ENCODE measurements at places on chromosomes 5 and 9.

- no peak for DNase-seq
Measured at GRCh38 chr9:117278471-117279035, 136.3 kb downstream of the ASTN2 start.

GRCh38 chr5:148113243-148113642 is 49.5 kb downstream of the SPINK5 start:
- no peak for DNase-seq

GRCh38 chr9:112012026-112012902 is 115.7 kb downstream of the UGCG start:
- peak; percentile 91 for DNase-seq

- no peak for DNase-seq
Measured at GRCh38 chr5:38211354-38211710, 47.0 kb upstream of the EGFLAM start.

GRCh38 chr5:133944263-133945185 is 23.9 kb downstream of the C5orf15 start:
- DNase-seq = peak; percentile 76

- no peak for DNase-seq
Measured at GRCh38 chr5:90297045-90297764, 112.4 kb downstream of the CETN3 start.

DNA sequence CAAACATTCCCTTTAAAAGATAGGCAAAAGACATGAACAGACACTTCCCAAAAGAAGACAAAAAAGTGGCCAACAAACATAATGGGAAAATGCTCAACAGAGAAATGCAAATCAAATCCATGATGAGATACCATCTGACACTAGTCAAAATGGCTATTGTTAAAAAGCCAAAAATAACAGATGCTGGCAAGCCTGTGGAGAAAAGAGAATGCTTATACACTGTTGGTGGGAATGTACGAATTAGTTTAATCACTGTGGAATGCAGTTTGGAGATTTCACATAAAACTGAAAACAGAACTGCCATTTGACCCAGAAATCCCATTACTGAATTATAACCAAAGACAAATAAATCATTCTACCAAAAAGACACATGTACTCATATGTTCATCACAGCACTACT is 58.3 kb upstream of the WDR41 start:
- no peak for DNase-seq

GRCh38 chr5:109743770-109744212 is 54.1 kb downstream of the MAN2A1 start:
- no peak for DNase-seq

DNA sequence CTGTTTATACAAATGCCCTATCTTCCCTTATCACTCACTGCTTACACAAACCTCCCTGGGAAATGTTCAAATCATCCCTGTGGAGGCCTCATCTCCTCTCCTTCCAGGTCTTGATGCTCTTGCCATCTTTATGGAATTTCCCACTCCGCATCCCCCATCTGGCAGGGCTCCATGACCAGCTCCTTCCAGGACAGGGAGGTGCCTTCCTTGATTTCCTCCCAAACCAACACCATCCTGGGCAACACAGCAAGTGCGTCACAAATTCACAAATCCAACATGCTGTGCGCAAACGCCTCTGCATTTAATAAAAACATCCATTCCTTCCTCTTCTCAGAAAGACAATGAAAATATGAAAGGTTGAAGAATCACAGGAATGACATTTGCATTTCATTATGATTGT is 51.7 kb downstream of the EPB41L4A start:
- no peak for DNase-seq

GRCh38 chr9:16532681-16533450 is 337.6 kb downstream of the BNC2 start:
- DNase-seq = no peak

GRCh38 chr9:129572052-129572425 is 48.9 kb downstream of the C9orf50 start:
- DNase-seq = no peak

DNA sequence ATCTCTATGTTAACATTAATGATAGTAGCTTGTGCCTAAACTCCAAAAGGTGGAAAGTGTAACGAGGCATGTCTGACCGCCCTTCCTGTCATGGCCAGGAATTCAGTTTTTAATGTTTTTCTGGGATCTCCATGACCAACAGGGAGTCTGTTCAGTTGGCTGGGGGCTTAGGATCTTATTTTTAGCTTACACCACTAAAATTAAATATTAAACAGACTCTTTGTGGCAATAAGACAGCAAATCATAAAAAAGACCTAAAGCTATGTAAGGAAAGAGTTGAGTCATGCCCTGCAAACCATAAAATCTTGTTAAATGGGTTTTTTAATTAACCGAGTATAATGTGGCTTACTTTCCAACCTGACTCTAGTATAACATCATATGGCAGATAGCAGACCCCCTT is 247.8 kb downstream of the DIRAS2 start:
- no peak for DNase-seq

GRCh38 chr5:83731638-83732037 is 11.0 kb upstream of the HAPLN1 start:
- peak; percentile 67 for DNase-seq

DNA sequence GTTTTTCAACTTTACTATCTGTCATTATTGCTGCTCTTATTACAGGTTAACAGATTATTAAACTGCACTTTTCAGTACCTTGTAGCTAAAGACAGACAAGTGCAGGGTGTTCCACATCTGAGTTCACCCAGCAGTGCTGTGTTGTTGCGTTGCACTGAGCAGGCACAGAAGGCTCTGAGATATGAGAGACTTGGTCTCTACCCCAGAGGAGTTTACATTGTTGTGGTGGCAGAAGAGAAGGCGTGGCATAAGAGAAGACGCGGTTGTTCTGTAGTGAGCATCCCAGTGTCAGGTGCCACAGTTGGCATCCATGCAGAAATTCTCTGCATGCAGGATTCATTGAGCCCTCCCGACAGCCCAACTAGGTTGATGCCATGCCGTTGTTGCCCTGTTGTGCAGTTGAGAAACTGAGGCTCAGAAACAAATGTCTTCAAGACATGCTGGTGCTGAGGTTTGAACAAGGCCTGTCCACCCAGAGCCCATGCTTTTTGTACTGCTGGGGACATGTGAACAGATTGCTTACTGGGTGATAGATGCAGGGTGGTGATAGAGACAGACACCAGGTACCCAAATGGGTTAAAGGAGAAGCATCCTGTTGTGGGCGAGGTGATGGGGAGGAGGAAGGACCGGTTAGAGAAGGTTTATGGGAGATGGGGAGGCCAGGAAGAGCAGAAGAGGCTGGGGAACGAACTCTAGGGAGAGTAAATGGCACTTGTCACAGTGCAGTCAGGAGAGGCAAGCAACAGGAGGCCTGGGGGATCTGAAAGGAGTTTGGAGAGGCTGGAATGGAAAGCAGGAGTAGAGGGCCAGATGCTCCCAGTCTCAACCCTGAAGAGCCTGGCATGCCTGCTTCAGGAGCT is 8.2 kb downstream of the ABL1 start:
- DNase-seq = no peak

GRCh38 chr9:131185924-131186323 is 60.5 kb downstream of the NUP214 start:
- no peak for DNase-seq

DNA sequence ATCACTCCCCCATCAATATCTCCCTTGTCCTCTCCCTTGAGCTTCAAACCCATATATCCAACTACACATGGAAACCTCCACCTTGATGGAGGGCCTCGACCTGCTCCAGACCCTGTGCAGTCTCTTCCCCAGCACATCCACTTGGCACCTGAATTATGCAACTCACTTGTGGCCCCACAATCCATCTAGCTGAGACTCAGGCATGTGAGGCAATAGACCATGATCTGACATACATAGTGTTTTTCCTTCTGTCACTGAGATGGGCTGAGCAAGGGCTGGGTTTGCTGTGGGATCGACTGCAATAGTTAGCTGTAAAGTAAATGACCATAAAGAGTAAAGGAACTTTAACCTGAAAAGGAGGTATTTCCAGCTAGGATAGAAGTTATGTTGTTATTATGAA is 172.9 kb upstream of the RAD23B start:
- DNase-seq = no peak

- no peak for DNase-seq
Measured at GRCh38 chr5:74252044-74252443, 388.5 kb downstream of the ENC1 start.

DNA sequence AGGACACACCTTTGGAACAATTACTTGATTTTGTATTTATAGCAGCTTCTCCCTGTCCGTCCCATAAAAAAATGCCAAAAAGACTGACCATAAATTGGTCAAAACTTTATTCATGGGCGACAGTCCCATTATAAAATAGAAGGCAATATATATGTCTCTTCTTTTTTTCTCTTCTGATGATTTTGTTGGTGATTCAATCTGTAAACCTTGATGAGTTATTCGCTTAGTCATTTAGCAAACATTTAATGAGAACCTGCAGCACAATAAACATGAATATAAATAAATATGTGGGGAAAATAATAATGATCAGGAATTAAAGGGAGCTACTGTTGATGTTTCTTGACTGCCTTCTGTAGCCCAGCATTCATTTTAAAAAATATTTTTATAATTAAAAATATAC is 356.4 kb upstream of the ACTBL2 start:
- no peak for DNase-seq

DNA sequence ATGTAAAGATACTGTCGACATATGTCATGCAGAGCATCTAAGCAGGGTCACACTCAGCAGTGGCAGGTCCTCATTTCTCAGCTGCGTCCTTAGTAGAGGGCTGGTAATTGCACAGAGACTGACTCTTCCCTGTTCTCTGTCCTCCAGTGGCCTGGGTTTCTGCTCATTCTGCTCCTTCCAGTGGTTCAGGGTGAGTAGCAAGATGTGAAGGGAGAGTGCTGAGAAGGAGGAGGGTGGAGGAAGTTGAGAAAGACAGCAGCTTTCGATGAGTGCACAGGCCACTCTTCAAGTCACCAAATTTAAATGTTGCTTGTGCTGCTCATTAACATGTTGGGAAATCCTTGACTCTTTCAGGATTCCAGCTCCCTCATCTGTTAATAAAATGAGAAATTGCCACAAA is 203.9 kb downstream of the FBXL7 start:
- no peak for DNase-seq

DNA sequence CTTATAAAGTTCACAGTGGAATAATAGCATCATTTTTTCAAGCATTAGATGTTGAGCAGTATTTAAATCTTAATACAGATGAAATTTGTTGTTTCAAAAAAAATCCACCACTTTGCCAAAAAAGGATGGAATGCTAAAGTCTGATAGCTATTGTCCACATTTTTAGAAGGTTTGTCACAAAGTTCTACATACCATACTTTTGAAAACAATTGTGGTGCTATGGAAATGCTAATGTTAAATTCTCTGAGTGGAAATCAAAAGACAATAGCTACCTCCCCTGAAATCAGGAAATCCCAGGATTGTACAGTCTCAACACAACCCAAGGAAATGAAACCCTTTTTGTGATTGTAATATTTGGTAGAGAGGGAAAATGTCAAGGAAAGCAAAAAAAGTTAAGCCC is 19.3 kb upstream of the GRAMD2B start:
- DNase-seq = no peak

DNA sequence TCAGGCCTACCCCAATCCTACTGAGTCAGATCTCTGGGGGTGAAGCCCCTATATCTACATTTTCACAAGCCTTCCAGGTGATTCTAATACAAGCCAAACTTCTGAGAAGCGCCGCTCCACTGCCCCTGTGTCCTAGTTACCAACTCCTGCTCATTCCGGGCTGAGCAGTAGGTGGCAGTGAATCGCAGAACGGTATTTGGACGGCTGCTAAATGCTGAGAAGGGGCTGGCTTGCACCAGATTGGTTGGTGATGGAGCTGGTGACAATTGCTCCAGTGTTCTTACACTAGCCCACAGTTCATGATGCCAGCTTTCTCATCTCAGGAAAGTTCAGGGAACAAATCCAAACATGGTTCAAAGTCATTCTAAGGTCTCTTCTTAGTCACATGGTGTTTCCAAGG is 31.1 kb upstream of the FGF1 start:
- DNase-seq = peak; percentile 64

DNA sequence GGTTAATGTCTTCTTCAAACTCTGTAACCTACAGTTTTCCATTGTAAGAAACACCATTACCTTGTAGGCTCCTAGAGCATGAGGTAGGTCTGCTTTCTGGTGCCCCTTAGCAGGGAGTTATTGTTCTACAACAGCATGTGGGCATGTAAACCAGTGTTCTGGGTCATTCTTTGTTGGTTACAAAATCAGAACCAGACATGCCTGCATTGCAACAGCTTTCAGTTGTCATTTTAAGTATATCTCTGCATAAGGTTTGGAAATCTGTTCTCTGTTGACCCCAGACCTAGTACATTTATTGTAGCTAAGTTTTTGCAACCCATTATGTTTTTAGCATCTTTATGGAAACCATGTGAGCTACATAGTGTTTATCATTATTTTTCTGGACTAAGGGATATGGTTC is 10.9 kb downstream of the RGMB start:
- DNase-seq = no peak

- no peak for DNase-seq
Measured at GRCh38 chr5:143147902-143148301, 255.6 kb downstream of the NR3C1 start.

GRCh38 chr9:136856079-136856476 is 3.9 kb downstream of the MAMDC4 start:
- DNase-seq = no peak

GRCh38 chr5:41306005-41306404 is 92.7 kb upstream of the C6 start:
- no peak for DNase-seq

GRCh38 chr5:116738239-116738614 is 163.6 kb upstream of the SEMA6A start:
- DNase-seq = peak; percentile 1

- no peak for DNase-seq
Measured at GRCh38 chr5:122907276-122907675, 61.9 kb downstream of the SNX24 start.

- DNase-seq = peak; percentile 26
Measured at GRCh38 chr9:20579524-20580314, 42.6 kb downstream of the MLLT3 start.

- DNase-seq = no peak
Measured at GRCh38 chr9:94160594-94161501, 76.6 kb downstream of the PTPDC1 start.

GRCh38 chr5:157978061-157978460 is 119.1 kb upstream of the CLINT1 start:
- no peak for DNase-seq

- DNase-seq = no peak
Measured at GRCh38 chr5:61559146-61559545, 227.1 kb downstream of the ZSWIM6 start.

DNA sequence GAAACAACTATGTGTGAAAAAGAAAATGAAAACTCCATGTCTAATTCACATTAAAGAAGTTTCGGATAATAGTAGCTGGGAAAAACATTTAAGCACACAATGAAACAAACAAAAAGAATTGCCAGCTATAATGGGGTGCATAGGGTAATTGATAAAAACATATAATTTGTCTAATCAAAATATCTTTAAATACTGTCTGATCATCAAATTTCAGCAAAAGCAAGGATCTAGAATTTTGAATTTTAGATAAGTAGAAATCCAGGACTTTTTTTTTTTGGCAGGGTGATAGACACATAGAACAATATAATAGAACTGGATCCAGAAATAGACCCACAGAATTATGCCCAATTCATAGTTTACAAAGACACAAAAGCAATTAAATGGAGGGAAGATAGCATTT is 585.0 kb downstream of the TAF11L14 start:
- DNase-seq = no peak

- no peak for DNase-seq
Measured at GRCh38 chr9:4873066-4873465, 80.3 kb downstream of the RCL1 start.

- DNase-seq = no peak
Measured at GRCh38 chr5:4905674-4906520, 234.2 kb upstream of the ADAMTS16 start.

Data from KBM-7 (cell line).